Fibroblast of lung (primary cell): ENCODE measurements at places on chromosomes 1 and 21. TPM values are rescaled to one million over a fixed set of nuclear protein-coding genes. Genes with fewer than 3 reads are reported as not detected.

The DDX59 gene
- 16.2 and 18.7 TPM in 2 replicates for total RNA-seq

DNA sequence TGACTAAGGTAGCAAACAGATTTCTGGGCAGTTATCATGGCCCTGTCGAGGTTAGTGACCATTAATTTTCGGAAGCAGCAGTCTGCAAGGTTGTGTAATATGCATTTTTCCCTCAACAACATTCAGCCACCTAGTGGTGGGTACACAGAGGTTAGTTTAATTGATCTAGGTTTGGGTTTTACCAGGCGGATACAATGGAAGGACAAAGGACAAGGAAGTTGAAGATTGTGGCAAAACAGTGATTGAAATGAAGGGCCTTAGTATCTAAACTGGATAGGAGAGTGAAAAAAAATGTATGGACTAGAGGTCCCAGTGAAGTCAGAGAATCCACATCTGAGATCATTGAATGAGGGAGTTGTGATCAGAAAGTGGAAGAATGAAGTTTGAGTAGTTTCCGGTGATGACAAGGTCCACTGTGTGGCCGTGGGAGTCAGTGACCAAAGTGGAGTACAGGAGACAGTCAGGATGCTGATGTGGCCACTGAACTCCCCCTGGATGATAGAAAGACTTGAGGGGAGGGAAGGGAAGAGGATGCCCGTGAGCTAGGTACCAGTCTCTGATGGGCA is 2.8 kb downstream of the ARMH1 start:
- DNase-seq, result peak; percentile 73

The C1QTNF12 gene
- total RNA-seq, result 1.0 and 4.1 TPM in 2 replicates

DNA sequence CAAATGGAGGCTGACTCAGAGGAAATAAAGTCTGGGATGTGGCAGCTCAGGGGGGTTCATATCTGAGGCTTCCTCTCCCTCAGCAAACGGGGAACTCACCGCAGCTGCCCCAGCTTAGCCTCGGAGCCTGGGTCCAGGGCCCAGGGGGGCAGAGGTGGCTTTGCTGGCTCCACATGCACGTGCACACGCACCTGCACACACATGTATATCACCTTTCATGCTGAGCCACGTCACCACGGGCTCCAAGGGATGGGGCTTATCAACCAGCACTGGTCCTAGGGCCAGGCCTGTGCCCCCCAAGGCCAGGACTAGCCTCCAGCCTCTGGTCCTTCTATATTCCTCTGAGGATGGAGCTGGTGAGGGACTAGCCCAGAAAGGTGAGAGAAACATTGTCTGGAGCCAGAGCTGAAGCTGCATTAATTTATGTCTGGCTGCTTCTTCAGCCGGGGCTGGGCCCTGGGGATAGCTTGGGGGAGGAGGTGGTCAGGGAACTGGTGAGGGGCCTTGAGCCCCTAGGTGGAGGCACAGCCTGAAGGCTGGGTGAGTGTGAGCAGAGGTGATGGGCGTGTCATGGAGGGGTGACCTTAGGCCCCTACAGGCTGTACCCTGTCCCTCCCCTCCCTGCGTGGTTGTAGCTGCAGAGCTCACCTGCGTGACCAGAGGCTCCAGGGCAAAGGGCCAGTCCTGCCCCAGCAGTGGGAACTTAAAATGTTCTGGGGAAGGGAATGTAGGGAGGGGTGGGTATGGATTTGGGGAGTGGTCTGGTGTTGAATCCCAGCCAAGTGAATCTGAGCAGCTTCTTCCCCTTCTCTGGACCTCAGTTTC is 520.8 kb downstream of the PTPRU start:
- no peak for DNase-seq

The EPHA10 gene
- total RNA-seq, result under 0.01 TPM in 2 replicates

- DNase-seq, result no peak
Measured at GRCh38 chr1:212189352-212189738, 95.9 kb upstream of the PPP2R5A start.

GRCh38 chr1:26811708-26812107 is 14.8 kb upstream of the ZDHHC18 start:
- DNase-seq, result no peak

GRCh38 chr21:41786509-41786987 is 19.7 kb upstream of the RIPK4 start:
- no peak for DNase-seq

- DNase-seq, result no peak
Measured at GRCh38 chr1:57017200-57017599, 51.4 kb upstream of the C8B start.

GRCh38 chr1:158105352-158106095 is 75.2 kb upstream of the CD1D start:
- no peak for DNase-seq

GRCh38 chr1:22880174-22880601 is 92.5 kb downstream of the LACTBL1 start:
- DNase-seq, result no peak

The SH2D2A gene
- not detected in 2 replicates for total RNA-seq

The POGK gene
- 23.8 and 27.2 TPM in 2 replicates for total RNA-seq

DNA sequence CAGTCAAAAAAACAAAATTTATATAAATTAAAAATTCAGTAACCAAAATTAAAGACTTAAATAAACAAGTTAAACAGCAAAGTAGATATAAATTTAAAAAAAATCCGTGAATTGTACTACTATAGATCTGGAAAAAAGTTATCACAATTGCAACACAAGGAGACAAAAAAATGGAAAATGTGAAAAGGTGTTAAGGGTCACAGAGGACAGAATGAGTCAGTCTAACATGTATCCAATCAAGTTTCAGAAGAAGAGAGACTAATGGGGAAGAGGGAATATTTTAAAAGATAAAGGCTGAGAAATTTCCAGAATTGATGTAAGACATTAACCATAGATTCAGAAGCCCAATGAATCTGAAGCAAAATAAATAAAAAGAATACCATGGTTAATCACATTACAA is 46.0 kb downstream of the USP24 start:
- DNase-seq, result no peak

- DNase-seq, result no peak
Measured at GRCh38 chr1:78606274-78606673, 14.0 kb upstream of the IFI44L start.

DNA sequence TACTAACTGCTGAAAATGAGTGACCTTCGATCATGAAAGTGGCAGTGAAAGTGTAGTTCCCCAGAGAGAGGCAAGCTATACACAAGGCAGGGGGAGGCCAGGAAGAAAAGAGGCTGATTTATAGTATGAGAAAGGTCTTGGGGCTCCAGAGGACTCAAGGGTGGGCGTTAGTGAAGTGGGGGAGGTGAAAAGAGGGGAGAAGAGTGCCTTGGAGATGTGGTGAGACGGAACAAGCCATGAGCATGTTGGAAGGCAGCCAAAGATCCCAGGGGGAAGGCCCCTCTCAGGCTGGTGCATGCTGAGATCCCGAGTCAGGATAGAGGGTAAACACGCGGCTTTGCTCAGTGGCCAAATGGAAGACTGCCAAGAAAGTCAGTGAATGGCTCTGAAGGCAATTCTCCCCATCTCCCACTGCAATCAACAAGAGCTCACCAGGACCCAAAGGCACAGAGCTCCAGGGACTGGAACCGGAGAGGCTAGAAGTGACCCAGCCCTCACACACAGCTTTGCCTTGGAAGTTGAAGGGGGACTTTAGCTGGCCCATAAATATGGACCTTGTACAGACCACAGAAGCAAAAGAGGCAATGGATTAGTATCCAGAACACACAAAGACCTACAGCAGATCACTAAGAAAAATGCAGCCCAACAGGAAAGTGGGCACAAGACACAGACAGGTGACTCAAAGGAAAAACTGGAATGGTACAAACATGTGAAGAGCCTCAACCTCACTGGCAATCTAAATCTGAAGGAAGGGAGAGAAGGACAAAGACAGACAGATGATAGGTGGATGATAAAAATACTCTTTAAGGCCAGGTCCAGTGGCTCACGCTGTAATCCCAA is 49.6 kb downstream of the HSF2BP start:
- peak; percentile 88 for DNase-seq

GRCh38 chr21:43911935-43912487 is 47.0 kb downstream of the AGPAT3 start:
- DNase-seq, result no peak

DNA sequence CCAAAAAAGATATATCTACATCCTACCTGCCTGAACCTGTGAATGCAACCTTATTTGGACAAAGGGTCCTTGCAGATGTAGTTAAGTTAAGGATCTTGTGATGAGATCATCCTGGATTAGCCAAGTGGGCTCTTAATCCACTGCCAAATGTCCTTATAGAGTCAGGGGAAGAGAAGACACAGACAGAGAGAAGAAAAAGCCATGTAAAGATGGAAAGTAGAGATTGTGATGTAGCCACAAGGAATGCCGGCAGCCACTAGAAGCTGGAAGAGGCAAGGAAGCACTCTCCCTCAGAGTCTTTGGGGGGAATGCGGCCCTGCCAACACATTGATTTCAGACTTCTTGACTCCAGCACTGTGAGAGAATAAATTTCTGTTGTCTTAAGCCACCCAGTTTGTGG is 16.2 kb downstream of the HSD11B1 start:
- peak; percentile 55 for DNase-seq

DNA sequence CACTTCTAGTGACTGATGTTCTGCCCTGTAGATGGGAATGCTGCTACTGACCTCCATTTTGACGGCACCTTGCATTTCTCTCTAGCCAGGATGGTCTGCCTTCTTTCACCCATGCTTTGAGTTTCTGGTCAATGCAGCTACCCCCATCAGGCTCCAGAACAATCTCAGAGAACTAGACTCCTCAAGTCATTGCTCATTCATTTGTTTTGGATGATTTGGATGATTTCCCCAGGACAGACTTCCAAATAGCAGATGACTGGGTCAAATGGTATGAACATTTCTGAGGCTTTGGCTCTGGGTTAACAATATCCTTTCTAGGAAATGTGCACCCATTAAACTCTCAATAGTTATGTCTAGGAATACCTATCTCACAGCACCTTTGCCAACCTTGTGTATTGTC is 63.9 kb downstream of the CSMD2 start:
- no peak for DNase-seq

DNA sequence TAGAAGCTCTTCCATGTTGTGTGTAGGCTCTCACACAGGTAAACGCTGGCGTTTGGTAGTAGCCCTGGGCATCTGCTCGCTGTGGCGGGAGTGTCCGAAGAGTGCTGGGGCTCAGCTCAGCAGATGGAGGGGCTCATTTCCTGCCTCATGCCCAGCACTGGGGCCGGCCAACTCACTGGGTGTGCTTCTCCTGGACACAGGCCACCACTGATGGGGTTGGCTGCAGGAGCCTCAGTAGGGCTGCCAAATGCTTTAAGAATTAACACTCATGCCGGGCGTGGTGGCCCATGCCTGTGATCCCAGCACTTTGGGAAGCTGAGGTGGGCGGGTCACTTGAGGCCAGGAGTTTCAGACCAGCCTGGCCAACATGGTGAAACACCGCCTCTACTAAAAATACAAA is 20.9 kb downstream of the UQCRHL start:
- peak; percentile 79 for DNase-seq

- DNase-seq, result peak; percentile 99
Measured at GRCh38 chr1:165696625-165697100, 1.7 kb downstream of the ALDH9A1 start.

The DNALI1 gene
- total RNA-seq, result 3.6 and 5.0 TPM in 2 replicates

DNA sequence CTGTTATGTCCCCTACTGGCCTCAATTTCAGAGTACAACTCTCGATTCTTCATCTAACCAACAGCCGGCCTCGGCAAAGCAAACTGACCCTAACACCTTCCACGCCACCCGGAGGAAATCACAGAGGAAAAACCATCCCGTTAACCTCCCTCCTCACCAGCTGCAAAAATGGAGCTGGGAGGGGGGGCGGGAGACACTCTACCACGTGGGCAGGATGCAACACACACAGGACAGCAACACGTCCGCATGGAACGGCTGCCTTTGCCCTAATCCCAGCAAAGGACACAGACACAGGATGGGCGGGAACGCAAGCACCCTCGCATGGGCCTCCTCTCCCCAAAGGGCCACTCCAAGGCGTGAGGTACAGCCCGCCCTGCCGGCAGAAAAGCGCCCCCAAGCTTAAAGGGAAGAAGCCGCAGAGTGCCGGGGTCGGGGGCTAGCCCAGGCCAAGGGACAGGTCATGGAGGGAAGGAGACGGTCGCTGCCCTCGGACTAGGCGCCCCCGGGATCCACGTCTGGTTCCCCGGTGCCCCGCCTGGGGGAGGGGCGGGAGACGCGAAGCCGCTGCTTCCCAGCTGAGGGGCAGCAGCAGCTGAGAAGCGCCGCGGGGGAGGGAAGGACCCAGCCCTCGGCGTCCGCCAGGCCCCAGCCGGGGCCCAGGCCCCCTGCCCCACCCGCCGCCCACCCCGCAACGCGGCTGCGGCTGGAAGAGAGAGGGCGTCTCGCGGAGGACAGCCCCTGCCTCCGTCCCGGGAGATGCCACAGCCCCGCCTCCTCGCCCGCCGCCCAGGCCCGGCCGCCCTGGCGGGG is 590 bp downstream of the FOXJ3 start:
- peak; percentile 71 for DNase-seq

- peak; percentile 78 for DNase-seq
Measured at GRCh38 chr1:183604038-183604808, 14.0 kb upstream of the NCF2 start.

GRCh38 chr1:158793604-158794003 is 12.6 kb upstream of the OR6N2 start:
- DNase-seq, result no peak

DNA sequence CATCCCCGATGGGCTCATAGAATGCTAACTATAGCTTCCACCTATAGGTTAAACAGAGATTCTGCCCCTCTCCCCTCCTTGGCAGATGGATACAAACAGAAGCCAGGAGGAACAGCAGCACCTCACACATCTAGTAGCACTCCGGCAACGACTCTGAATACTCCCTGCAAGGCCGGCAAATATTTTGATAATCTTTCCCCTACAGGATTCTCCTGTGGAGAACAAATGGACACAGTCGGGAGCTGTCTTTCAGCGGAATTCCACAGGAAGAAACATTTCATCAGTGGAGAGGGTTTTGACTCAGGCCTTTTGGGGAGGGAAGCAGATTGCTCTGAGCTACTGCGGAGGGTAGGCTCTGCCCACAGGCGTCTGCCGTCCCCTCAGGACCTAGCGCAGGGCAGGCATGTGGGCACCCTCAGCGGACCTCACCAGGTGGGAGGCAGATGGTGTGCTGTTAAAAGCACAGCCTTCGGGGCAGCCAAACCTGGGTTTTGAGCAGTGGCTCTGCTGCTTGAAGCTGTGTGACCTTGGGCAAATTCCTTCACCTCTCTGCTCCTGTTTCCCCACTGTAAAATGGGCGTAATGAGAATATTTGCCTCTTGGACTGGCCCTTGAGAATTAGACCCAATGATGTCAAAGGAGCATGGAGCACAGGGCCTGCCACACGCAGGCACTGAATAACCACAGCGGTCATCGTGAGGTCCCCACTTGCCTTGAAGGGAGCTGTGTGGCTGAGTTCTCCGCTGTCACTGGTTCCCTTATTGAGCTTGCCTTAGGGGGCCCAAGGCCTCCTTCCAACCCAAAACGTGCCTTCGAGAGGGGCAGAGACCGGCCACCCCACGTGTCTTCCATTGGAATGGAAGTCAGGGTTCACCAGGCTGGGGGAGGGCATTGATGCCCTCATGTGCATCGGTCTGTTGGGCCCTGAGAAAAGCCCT is 19.2 kb upstream of the BCAR3 start:
- no peak for DNase-seq

The PROX1 gene
- under 0.01 and 0.17 TPM in 2 replicates for total RNA-seq

- peak; percentile 95 for DNase-seq
Measured at GRCh38 chr1:23691499-23692307, at the start of gene RPL11. Gene RPL11, plus strand, starts transcription at chr1:23691806. Its CDS starts 18 bp downstream, at chr1:23691824.
